Cardiac muscle cell (in vitro differentiated cells and primary cell): ENCODE measurements at places on chromosomes 2 and 18. TPM values are rescaled to one million over a fixed set of nuclear protein-coding genes. Genes with fewer than 3 reads are reported as not detected.

- no peak for DNase-seq
- no peaks in the 10 kb centered on the region for H3K27me3 ChIP-seq
- peaks cover 6% of the 10 kb centered on the region for H3K4me1 ChIP-seq
- no peak overlapping the region for H3K27ac ChIP-seq
- H3K36me3 ChIP-seq = no peaks in the 10 kb centered on the region
These were observed 66.8 kb downstream of the UXS1 start for GRCh38 chr2:106127282-106127771.

DNA sequence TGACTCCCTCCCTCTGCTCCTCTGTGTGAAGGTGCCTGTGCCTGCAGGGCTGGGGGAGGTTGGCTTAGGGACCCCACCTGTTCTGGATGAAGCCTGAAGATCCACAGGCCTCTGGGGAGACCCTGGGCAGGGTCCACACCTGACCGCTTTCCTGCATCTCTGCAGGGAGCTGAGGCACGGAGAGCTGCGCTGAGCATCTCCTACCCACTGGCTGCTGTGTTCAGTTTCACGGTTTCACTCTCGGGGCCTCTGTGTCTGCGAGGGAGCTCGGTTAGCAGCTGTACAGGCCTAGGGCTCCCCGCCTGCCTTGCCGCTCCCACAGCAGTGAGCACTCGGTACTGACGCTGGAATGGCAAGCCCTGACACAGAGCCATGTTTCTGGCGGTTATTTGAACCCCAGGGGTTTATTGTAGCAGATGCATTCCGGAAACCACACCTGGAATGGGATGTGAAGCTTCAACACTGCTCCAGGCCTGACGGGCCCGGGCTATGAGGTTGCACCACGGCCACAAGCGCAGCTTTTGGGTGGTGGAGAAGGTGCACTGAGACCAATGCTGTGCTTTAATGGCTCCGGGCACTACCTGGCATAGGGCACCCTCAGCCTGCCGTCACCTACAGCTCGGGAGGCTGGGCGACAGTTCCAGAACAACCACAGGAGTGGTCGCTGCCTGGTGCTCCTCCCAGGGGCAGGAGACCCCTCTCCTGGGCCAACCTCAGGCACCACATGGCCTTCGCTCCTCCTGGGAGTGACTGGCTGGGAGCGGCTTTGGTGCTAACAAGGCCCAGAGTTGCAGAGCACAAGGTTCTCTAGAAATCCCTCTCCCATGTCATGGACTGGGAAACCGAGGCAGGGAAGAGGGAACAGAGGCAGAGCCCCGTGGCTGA lies 257.9 kb downstream of the NDUFA10 start:
- no peak overlapping the region for H3K4me3 ChIP-seq
- no peaks in the 10 kb centered on the region for H3K36me3 ChIP-seq
- H3K4me1 ChIP-seq = no peaks in the 10 kb centered on the region
- no peak overlapping the region for H3K27ac ChIP-seq
- DNase-seq = no peak

DNA sequence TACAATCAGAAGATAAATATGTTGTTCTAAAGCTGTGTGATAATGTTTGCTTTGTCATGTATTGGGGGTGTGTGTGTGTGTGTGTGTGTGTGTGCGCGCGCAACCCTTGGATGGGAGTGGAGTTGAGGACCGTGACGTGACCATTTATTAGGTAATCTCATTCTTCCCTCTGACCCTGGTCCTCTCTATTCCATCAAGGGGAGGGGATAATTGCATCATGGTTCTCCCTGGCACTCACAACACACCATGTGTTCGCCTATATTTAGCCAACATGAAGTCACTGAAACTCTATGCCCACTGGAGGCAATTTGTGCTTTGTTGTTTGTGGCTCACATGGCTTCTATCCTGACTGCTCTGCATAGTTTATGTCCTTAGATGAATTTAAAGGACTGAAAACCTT lies 79.8 kb upstream of the LRPPRC start:
- H3K36me3 ChIP-seq = no peaks in the 10 kb centered on the region
- DNase-seq = peak; percentile 54
- no peaks in the 10 kb centered on the region for H3K27me3 ChIP-seq
- H3K4me1 ChIP-seq = no peaks in the 10 kb centered on the region
- no peak overlapping the region for H3K4me3 ChIP-seq

Gene CD302
- 0.07 and 0.42 TPM in 2 replicates for total RNA-seq

- no peaks in the 10 kb centered on the region for H3K27me3 ChIP-seq
- DNase-seq = no peak
- H3K4me1 ChIP-seq = no peaks in the 10 kb centered on the region
- H3K36me3 ChIP-seq = no peaks in the 10 kb centered on the region
- no peak overlapping the region for H3K27ac ChIP-seq
These were observed 85.3 kb downstream of the METTL4 start for GRCh38 chr18:2485983-2486382.

DNA sequence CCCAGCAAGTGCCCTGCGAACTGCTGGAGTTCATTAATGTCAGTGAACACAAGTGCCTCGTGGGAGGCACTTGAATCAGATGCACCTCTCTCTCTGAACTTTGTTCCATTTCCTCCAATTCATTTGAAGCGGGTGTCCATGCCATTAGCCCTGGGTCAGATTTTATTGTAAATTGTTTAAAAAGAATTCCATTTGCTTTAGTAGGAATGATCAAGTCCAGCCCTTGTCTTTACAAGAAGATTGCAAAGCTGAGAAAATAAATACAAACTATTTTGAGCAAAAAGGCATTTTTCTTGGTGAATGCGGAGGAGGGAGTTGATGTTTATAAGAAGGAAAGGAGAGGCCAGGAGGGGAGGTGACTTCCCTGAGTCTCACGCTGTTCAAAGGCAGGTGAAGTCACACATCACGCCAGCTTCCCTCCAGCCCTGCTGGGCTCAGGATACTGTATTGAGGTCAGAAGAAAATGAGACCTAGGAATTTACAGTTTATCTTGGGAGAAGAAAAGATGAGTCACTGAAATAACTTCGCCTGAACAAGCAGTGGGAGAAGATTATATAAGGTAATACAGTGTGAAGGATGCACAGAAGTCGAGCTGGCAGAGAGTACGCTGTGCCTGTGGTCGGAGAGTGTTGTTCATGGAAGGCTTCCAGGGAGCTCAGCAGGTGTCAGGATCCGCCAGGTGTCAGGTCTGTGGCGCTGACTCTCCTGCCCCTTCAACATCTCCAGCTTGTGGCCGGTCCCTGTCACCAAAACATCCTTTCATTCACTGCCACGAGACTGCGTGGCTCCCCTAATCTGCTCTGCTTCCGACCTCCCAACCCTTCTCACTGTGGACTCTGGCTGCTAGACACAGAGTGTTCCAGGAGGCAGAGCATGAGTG lies 36.5 kb downstream of the EFR3B start:
- H3K27ac ChIP-seq = peak overlapping the region; percentile 2
- no peak overlapping the region for H3K4me3 ChIP-seq
- H3K4me1 ChIP-seq = peaks cover 22% of the 10 kb centered on the region
- peak; percentile 62 for DNase-seq

GRCh38 chr18:13353084-13353823 lies 134.7 kb downstream of the LDLRAD4 start:
- DNase-seq = no peak
- H3K36me3 ChIP-seq = no peaks in the 10 kb centered on the region
- H3K4me1 ChIP-seq = no peaks in the 10 kb centered on the region
- no peak overlapping the region for H3K27ac ChIP-seq
- no peaks in the 10 kb centered on the region for H3K27me3 ChIP-seq

- H3K27ac ChIP-seq = no peak overlapping the region
- no peak overlapping the region for H3K4me3 ChIP-seq
- H3K36me3 ChIP-seq = no peaks in the 10 kb centered on the region
- peak; percentile 15 for DNase-seq
- no peaks in the 10 kb centered on the region for H3K4me1 ChIP-seq
- H3K27me3 ChIP-seq = no peaks in the 10 kb centered on the region
These were observed 41.5 kb upstream of the MC4R start for GRCh38 chr18:60413944-60414547.

DNA sequence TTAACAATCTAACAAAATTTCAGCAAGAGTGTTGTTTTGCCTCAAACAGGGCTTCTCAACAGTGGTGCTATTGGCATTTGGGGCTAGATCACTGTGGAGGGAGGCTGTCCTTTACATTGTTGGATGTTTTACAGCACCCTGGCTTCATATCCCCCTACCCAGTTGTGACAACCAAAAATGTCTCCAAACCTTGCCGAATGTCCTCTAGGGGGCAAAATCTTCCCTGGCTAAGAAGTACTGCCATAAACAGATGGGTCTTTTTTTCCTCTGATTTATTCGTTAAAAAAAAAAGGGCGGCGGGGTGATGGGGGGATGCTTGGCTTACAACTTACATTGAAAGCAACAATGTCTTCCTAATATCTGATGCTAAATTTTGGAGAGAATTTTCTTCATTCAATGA lies 207.6 kb upstream of the CCDC150 start:
- no peak overlapping the region for H3K27ac ChIP-seq
- H3K4me1 ChIP-seq = no peaks in the 10 kb centered on the region
- H3K4me3 ChIP-seq = no peak overlapping the region
- no peaks in the 10 kb centered on the region for H3K27me3 ChIP-seq
- DNase-seq = peak; percentile 46
- H3K36me3 ChIP-seq = no peaks in the 10 kb centered on the region

Gene MYL1
- total RNA-seq = 2.2 TPM in 1 of 2 replicates, not detected in the other

- no peak for DNase-seq
- H3K4me1 ChIP-seq = no peaks in the 10 kb centered on the region
- H3K4me3 ChIP-seq = no peak overlapping the region
- no peak overlapping the region for H3K27ac ChIP-seq
- H3K36me3 ChIP-seq = no peaks in the 10 kb centered on the region
- H3K27me3 ChIP-seq = no peaks in the 10 kb centered on the region
These were observed 165.2 kb upstream of the APCDD1 start for GRCh38 chr18:10289251-10289650.

GRCh38 chr2:52178845-52179244 lies 1146.9 kb upstream of the NRXN1 start:
- no peak for DNase-seq
- H3K36me3 ChIP-seq = no peaks in the 10 kb centered on the region
- H3K4me1 ChIP-seq = no peaks in the 10 kb centered on the region
- H3K4me3 ChIP-seq = no peak overlapping the region
- H3K27ac ChIP-seq = no peak overlapping the region
- H3K27me3 ChIP-seq = no peaks in the 10 kb centered on the region

- no peak for DNase-seq
- H3K27ac ChIP-seq = no peak overlapping the region
- H3K4me3 ChIP-seq = no peak overlapping the region
- H3K36me3 ChIP-seq = no peaks in the 10 kb centered on the region
- no peaks in the 10 kb centered on the region for H3K4me1 ChIP-seq
These were observed 41.5 kb downstream of the PMAIP1 start for GRCh38 chr18:59941331-59941730.

Gene RBKS
- total RNA-seq = 3.8 and 4.1 TPM in 2 replicates
